ENCODE measurements at places on chromosomes 12 and 14.

- peak; percentile 23 for DNase-seq
These were observed 1009.5 kb upstream of the TMEM132C start for GRCh38 chr12:127257366-127257935.

DNA sequence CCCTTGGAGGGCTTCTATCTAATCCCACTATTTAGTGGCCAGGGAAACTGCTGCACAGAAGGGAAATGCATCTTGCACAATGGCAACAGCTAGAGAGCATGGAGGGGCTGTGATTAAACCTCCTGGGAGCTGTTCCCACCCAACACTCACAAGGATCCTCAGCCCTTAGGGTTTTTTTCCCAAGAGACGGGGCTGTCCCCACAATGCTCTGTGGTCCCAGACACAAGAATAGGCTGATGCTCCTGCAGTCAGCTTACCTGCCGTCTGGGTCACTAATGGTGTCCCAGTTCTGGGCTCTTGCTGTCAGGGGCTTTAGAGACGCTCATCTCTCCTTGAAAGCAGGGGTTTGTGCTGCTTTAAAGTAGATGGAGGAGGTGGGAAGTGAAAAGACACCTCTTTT, 4.6 kb downstream of the SERPINA1 start:
- DNase-seq, result no peak

DNA sequence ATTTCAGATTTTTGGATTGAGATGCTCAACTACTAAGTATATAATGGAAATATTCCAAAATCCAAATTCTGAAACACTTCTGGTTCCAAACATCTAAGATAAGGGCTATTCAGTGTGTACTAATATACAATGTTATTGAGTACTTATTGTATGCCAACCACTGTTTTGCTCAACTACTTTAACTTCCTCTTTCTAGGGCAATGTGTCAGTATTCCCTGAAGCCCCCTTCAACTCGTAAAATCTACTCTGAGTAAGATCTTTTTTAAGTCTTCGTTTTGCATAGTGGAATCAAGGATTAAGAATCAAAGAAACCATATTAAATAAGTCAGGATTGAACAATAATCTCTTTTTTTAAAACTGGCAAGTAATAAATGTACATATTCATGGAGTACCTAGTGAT, 45.5 kb downstream of the SPATA7 start:
- no peak for DNase-seq

DNA sequence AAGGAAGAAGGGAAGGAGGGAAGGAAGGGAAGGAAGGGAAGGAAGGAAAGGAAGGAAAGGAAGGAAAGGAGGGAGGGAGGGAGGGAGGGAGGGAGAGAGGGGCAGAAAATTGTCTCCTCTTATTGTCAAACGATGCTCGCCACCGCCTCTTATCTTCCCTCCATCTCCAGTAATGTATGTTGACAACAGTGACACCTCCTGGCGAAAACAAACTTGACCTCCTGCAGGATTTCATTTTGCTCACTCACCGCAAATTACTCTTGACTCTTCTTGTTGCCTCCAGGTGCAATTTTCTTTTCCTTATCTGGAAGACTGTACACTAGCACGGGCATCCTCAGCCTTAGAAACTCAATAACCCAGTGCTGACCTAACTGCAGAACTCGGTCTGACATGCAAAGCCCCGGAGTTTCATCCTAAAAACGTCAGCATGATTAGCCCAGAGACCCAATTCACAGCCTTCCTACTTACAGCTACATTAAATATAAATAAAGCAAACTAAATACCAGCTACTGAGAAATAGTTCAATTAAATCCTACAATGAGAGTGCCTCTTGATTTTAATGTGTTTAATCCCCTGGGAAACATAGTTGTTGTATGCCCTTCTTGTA, 512.4 kb upstream of the TMPO start:
- DNase-seq, result peak; percentile 2

DNA sequence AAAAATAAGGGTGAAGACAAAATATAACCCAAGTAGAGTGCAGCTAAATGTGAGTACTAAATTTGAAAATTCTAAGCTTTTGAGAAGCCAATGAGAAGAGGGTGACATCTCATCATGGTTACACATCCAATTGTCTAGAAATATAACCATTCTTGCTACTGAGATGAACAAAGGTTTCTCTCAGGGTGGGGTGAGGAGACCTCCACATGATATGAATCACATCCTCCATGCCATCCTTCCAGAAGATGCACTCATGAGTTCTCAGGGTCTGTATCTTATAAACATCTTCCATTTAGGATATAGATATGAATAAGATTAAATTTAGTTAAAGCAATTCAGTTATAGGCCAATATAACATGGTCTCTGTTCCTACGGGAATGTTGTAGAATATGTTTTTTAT, 38.9 kb upstream of the E2F7 start:
- no peak for DNase-seq

GRCh38 chr14:99192028-99192621, 79.9 kb downstream of the BCL11B start:
- peak; percentile 76 for DNase-seq

DNA sequence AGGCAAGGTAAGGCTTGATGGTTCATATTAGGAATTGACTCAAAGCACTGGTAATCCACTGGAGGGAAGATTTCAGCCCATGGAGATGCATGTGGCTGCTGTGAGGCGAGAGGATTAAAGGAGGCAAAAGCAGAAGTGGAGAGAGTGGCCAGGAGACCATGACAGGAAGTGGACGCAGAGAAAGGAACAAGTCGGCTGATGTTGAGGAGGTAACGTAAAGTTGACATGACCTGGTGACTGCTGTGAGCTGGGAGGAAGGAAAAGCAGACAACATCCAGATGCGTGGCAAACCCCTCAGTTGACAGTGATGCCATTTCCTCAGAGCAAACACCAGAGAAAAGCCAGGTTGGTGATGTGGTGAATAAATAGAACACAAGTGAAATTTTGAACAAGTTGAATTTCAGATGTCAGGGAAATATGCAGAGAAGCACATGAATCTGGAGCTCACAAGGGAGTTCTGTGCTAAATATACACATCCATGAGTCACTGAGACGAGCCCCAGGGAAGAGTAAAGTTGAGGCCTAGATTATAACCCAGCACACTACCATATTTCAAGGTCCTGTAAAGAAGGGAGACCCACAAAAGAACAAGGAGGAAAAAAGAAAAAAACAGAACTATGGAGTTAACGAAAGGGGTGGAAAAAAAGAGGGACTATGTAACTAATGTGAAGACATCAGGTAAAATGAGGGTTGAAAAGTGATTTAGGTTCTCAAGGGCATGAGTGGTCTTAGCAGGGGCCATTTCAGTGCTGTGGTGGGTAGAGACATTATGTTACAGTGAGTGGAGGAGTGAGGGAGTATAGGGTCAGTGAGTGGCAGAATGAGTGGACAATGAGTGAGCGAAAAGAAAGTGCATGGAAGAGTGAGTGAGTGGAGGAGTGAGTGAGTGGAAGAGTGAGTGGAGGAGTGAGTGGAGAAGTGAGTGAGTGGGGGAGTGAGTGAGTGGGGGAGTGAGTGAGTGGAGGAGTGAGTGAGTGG, 61.6 kb upstream of the GZMB start:
- no peak for DNase-seq

- DNase-seq, result no peak
These were observed 27.9 kb downstream of the PTPRR start for GRCh38 chr12:70892593-70892992.

- no peak for DNase-seq
These were observed 46.2 kb upstream of the GRIP1 start for GRCh38 chr12:66725031-66725430.

DNA sequence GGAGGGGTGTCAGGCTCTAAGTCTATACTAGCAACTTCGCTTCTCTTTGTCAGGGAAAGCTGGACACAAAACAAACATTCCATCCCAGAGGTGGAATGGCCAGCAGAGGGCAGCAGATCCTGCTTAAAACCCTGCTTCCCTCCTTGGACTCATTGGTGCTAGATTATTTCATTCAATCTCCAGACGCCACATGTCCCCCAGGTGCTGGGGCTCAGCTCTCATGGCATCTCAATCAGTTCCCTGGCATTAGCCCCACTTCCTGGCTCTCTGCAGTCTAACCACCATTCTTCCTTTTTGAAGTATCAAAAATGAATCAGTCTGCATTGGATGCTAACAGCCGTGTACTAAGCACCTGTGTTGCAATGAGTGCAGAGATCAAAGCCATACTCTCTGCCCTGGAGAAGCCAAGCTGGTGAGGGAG, 8.1 kb upstream of the PPP1R1A start:
- DNase-seq, result peak; percentile 16

DNA sequence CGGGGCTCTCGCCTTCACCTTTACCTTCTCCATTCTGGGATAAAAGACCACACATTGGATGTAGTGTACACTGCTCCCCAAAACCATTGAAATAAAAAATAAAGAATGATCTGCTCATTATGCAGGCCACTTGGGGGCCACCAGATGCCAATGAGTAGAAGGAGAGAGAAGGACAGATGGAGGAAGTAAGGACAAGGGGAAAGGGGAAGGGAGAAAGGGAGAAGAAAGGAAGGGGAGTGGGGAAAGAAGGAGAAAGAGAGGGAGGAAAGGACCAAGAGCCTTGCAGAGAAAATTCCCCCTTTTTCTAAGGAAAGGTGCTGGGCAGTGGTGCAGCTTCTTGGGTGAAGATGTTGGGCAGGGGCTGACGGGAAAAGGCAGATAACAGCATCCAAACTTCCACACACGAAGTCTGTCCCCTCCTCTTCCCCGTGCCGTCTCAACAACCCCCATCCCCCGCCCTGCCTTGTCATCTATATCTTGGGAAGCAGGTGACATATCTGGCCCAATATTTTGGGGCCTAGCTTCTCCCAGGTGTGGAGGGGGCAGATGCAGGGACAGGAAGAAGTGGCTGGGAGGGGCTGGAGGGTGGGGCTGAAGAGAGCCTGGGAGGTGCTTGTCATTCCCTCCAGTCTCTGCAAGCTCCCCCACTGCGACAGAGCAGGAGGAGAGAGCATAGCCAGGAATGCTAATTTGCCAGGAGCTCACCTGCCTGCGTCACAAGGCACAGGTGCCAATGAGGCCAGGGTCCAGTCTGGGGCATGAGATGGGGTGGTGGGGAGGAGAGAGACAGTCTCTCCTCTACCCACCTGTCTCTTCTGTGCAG, 107.5 kb downstream of the SINHCAF start:
- no peak for DNase-seq

GRCh38 chr12:78388461-78388860, 476.1 kb upstream of the SYT1 start:
- no peak for DNase-seq

GRCh38 chr12:26767865-26768264, 65.1 kb downstream of the ITPR2 start:
- no peak for DNase-seq

DNA sequence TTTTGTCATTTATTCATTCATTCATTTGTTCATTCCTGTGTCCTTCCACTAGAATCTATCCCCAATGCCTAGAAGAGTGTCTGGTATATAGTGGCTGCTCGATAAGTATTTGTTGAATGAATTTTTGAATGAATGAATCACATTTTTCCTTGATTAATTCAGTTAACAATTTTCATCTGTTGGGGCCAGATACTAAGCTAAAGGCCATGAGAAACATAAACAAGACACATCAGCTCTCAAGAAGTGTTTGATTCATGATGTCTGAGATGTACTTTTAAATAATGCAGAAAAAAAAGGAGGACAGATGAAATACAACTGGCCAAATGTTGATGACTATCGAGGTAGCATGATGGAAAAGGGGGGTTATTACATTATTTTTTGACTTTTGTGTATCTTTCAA, 48.1 kb upstream of the TMED10 start:
- no peak for DNase-seq

GRCh38 chr12:16282081-16282480, 4.6 kb upstream of the SLC15A5 start:
- no peak for DNase-seq

DNA sequence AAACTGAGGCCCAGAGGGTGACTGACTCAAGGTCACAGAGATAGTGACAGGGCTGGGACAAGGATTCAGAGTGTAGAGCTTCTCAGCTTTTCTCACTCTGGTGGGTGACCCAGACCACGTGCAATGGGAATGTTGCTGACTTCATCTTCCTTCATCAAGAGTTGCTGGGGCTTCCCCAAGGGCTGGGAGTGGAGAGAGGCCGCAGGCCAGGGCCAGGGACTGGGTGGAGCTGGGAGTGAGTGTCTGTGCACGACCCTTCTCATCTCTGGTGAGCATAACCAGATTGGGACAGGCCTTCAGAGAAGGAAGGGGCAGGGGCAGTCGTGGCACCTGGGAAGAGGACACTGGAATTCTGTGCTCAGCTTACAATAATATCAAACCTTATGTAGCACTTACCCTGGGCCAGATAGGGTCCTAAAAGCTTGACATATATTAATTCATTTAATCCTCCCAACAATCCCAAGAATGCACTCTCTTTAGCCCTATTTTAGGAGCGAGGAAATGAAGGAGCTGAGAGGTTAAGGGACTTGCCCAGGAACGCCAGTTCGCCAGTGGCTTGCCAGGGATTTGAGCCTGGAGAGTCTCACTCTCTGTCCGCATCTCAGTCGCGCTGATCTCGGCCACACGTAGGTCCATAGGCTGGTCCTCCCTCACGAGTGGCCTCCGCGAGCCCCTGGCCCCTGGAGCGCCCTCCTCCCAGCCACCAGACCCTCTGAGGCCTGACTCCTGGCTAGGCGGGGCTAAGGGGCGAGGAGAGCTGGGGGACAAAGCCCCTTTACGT, 15.8 kb downstream of the KRT18 start:
- DNase-seq, result no peak

GRCh38 chr14:94663538-94663937, 51.3 kb downstream of the SERPINA3 start:
- no peak for DNase-seq

DNA sequence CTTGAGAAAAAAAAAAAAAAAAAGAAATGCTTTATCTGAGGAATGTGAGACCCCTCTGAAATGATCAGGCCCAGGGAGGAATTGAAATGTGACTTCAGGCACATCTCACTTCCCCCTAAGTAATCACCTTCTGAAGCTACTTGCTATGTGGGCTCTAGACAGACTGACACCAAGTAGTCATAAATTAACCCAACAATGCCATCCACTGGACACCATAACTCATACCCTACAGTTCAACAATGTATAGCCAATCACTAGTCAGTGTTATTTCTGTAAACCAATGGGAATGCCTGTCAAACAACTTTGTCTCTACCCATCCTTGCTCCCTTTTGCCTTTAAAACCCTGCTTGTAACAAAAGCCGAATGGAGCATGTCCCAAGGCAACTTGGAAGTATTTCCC, 182.7 kb upstream of the TMPO start:
- DNase-seq, result no peak

DNA sequence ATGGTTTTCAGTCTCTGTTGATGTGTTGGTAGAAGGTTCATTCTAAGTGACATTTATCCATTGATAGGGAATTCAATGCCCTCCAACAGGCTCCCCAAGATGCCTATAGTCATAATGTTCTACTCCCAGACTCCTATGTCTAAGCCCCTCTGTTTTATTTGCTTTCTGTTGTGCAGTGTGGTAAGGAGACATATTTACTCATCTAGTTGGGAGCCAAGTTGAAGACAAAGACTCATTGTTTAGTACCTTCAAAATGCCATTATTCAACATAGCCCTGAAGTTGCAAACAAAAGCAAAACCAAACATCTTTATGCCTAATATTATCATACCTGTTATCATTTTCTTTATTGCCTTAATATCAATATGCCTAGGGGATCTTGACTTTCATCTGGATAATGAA, 302.1 kb downstream of the RMST start:
- no peak for DNase-seq
